ENCODE measurements at places on chromosomes 3 and 15.

- DNase-seq, result no peak
Measured at GRCh38 chr15:38899300-38899699, 334.7 kb upstream of the RASGRP1 start.

- DNase-seq, result no peak
Measured at GRCh38 chr3:104596054-104596453, 770.7 kb upstream of the ALCAM start.

GRCh38 chr15:100806157-100806556, 73.5 kb upstream of the ALDH1A3 start:
- no peak for DNase-seq

GRCh38 chr15:58378241-58379085, 53.3 kb upstream of the LIPC start:
- no peak for DNase-seq

- no peak for DNase-seq
Measured at GRCh38 chr3:15315003-15315402, 17.4 kb downstream of the SH3BP5 start.

DNA sequence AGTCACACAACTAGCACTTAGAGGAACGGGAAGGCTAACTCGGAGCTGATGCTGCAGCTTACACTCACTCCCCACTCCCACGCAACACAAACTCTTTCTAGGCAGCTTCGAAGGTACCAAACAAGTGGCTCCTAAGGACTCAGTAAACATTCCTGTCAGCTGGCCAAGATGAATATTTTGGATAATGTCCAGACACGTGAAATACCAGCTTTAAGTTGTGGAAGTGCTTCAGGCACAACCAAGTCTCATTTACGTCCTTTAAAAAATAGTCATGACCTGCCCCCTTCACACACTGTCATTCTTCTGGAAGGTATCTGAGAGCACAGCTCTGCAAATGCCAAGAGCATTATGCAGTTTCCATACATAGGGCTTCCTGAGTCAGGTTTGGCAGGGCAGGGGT, 1005.9 kb upstream of the CFAP20DC start:
- no peak for DNase-seq

GRCh38 chr3:134603480-134603879, 47.3 kb downstream of the KY start:
- no peak for DNase-seq

DNA sequence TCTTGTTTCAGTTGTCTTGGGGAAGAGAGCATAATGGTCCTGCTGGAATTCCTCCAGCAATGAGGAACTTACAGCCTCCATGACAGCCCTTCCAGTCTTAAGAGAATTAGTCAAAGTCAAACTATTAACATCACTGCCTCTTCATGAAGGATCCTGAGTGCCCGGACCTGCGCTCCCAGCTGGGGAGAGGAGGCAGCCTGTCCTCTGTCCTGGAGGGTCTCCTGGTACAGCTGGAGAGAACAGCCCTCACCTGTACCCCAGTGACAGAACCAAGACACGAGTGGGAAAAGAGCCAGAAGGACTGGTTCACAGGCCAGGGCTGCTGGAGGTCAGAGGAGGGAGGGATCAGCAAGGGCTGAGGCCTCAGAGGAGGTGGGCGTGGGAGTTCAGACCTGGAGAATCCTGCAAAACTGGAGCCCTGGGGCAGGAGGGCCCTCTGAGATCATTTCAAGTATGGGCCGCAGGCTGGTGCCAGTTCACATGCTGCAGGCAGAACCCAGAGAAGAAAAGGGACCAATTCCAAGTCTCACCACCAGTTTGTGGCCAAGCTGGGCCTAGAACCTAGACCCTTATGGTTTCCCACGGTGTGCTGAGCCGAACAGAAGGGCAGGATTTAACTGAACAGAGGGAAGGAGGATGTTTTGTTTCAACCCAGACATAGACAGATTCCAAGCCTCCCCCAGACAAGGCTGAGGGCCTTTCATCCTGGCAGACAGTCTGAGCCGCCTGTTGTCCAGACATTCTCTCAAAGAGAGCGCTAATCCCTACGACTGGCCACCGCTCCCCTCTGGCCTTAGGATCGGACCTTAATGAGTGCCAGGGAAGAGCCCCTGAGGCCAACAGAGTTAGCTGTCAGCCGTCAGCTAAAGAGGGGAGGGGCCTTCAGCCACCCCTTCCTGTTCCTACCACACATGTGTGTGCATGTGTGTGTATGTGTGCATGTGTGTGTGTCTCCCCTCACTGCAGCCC, 18.2 kb downstream of the LOXL1 start:
- DNase-seq, result no peak

DNA sequence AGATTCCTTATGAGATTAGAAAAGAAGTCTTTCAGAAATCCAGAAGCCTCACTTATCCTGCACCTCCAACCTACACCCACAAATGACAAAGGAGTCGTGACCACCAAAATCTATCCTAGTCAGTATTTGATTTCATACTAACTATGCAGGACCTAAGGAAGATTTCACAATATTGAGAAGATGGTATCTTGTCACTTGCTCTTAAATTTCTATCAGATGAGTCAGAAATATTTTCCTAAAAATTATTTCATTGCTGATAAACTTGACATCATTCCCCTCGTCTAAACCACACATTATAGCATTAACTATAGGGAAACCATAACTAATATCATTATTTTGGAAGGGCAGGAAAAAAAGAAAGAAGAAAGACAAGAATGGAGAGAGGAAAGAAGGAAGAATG, 138.0 kb upstream of the THBS1 start:
- DNase-seq, result no peak

DNA sequence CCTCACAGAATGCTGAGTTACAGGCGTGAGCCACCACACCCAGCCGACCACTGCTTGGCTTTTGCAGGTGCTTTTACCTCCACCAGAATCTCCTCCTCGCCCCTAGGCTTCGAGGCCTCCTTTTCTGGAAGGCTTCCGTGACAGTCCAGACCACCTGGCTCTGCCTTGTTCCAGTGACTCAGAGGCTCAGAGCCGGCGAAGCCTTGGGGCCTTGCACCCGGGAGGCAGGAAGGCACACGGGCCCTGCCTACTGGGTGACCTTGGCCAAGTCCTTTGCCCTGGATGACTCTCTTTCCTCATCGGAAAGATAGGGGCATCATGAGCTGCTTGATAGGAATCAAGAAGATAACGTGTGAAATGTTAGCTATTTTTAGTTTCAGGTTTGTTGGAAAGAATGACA, 31.3 kb upstream of the FURIN start:
- no peak for DNase-seq

GRCh38 chr3:58293516-58293915, 12.5 kb upstream of the RPP14 start:
- DNase-seq, result no peak

DNA sequence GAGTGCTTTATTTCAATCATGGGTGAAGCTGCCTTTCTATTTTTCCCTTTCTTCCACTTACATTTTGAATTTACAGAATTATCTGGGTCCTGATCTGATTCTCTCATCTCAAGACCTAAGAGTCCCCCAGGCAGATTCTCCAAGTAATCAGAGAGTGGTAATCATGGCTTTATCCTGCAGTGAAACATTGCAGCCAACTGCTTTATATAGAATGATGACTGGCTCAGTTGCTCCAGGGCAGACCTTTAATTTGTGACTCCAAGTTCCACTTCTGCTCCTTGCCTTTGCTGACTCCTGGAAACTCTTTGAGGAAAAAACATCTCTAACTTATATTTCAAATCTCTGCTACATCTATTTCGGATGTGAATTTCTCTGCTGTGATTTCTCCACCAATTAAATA, 25.5 kb upstream of the NPTN start:
- DNase-seq, result no peak

GRCh38 chr3:125189378-125190165, 23.0 kb downstream of the SLC12A8 start:
- DNase-seq, result no peak

- no peak for DNase-seq
Measured at GRCh38 chr3:149252272-149252671, 30.6 kb upstream of the CP start.

GRCh38 chr3:177569875-177570657, 372.8 kb upstream of the TBL1XR1 start:
- no peak for DNase-seq
